ENCODE measurements at places on chromosomes 6 and 20.

DNA sequence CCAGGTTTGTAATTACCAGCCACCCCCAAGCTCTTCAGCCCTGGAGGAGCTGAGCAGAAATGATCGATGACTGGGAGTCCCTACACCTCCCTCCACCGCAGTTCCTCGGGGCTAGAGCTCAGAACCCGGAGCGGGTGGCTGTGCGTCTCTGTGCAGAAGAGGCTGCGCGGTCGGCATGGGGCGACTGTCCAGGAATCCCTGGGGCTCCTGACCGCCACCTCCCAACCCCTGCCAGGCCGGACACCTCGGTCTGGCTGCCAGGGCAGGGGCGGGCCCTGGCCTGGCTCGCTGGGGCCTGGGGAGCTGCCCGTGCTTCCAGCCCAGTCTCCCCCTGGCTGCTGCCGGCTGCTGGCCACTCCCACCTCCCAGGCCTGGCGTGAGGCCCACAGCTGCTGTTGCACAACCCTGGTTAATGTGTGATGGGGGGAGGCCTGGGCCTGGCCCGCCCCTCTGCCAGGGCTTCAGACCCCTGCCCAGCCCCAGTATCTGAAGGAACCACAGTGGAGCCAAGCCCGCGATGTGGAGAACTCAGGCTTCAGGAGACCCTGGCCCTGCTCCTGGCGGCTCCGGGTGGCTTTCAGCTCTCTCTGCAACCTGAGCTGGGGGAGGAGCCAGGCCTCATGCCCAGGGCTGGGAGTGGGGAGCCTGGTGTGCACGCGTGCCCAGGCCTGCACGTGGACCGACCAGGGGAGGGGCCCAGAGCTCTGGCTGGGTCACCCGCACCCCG, 1.2 kb downstream of the SLC2A4RG start:
- no peak for DNase-seq

- no peak for DNase-seq
Observed at GRCh38 chr6:33602180-33602579, 18.9 kb upstream of the ITPR3 start.

DNA sequence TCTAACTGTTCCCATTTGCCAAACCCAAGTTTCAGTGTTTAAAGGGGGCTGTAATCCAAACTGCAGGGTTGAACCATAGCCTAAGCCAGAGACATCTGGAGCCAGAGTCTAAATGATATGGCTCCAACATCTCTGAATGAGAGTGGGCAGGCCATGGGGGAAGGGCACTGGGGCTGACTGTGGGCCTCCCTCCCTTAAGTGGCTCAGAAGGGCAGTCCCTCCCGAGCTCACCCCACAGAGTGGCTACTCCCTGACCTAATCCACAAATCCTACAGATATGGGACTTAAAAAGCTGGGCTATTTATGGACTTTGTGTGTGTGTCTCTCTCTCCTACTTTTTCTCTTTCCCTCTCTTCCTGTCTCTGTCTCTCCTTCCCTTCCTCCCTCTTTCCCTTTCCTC, 35.8 kb upstream of the AAR2 start:
- DNase-seq, result no peak

GRCh38 chr6:116447496-116448011, 13.6 kb upstream of the CALHM6 start:
- no peak for DNase-seq

DNA sequence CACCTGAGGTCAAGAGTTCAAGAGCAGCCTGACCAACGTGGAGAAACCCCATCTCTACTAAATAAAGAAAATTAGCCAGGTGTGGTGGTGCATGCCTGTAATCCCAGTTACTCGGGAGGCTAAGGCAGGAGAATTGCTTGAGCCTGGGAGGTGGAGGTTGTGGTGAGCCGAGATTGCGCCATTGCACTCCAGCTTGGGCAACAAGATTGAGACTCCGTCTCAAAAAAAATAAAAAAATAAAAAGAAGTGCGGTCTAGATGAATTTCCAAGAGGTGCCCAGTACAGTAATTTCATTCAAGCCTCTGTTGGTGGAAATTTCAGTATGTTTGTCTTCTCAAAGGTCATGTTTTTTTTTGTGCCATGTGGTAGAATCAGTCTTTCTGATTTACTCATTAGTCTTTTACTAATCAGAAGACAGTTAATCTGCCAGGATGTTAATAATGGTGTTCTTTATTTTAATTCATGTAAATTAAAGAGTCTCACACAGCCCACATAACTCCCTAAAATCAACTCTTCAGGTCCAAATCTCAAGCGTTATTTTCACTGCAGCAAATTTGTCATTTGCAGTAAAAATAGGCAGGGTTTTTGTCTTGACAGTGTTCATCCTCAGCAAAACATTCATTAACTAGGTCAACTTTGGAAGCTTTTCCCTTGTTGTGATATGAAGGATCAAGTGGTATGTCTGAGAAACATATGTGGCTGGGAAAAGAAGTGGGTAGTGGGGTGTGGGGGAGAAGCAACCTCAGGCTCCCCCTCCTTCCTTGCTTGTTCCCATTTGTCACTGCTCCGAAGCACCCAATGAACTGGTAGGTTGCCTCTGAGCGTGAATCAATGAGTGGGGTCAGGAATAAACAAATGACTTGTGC, 13.3 kb downstream of the TP53INP2 start:
- DNase-seq, result no peak

GRCh38 chr20:41047975-41048305, 19.3 kb downstream of the TOP1 start:
- DNase-seq, result no peak

GRCh38 chr6:99330159-99330558, 19.3 kb downstream of the FAXC start:
- peak; percentile 24 for DNase-seq

- no peak for DNase-seq
Observed at GRCh38 chr6:157511682-157512381, 130.8 kb downstream of the ZDHHC14 start.

GRCh38 chr6:43492673-43493072, 15.3 kb downstream of the TJAP1 start:
- DNase-seq, result no peak

DNA sequence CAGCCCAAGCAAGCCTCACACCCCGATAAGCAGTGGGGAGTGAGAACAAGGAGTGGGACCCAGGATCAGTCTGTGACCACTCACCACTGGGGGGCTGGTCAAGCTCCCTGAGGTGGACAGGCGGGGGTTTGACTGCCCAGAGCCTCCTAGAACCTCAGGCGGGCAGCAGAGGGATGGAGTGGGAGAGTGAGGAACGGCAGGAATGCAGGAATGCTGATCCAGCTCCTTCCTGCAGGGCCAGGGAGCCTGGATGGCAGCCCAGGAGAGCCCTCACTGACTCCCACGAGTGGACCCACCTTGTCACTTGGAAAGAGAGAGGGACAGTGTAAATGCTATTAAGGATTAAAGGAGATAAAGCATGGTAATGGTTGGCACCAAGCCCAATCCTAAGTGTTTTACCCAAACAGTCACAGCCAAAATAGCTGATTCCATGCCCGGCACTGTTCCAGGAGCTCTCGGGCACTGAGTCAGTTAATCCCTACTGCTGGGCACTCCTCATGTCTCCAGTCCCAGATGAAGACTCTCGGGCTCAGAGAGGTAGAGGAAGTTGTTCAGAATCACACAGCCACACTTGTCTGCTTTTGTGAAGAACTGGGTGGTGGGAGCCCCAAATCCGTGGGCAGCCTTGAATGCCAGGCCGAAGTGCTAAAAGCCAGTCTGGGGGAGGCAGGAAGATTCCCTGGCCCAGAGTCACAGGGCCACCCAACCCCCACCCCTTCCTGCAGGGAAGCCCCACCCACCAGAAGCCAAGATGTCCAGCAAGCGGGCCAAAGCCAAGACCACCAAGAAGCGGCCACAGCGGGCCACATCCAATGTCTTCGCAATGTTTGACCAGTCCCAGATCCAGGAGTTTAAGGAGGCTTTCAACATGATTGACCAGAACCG, 3.1 kb downstream of the MYL9 start:
- DNase-seq, result no peak

DNA sequence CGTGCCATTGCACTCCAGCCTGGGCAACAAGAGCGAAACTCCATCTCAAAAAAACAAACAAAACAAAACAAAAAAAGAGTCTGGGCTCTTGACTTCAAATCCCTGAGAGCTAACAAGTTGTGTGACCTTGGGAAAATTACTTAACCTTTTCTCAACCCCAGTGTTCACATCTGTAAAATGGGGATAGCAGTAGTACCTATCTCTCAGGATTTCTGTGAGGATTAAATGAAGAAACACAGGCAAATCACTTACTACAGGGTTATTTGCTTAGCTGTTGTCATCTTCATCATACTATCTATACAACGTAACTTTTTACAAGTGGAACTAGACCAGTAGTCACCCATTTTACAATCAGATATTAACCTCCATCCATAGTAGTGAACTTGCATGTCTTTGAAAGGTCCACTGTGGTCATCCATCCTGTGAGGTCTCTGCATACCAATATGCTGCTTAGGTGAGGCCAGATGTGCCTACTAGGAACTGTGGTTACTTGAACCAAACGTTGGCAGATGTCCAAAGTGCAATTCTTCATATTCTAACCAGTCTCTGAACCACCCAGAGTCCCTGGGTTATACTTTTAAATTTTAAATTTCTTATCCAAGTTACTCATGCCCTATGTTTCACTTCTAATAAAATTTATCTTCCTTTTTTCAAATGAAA, 128.9 kb upstream of the BEND3 start:
- no peak for DNase-seq

GRCh38 chr6:44499609-44500008, 112.1 kb downstream of the CDC5L start:
- no peak for DNase-seq

GRCh38 chr6:50549026-50549425, 164.3 kb upstream of the TFAP2D start:
- no peak for DNase-seq

GRCh38 chr20:2763186-2763585, 37.2 kb downstream of the CPXM1 start:
- no peak for DNase-seq

- DNase-seq, result no peak
Observed at GRCh38 chr6:136426627-136427377, 123.4 kb downstream of the MAP7 start.

GRCh38 chr6:107340881-107341280, 118.5 kb downstream of the PDSS2 start:
- DNase-seq, result no peak

- no peak for DNase-seq
Observed at GRCh38 chr6:39214120-39214813, 15.0 kb downstream of the KCNK5 start.

DNA sequence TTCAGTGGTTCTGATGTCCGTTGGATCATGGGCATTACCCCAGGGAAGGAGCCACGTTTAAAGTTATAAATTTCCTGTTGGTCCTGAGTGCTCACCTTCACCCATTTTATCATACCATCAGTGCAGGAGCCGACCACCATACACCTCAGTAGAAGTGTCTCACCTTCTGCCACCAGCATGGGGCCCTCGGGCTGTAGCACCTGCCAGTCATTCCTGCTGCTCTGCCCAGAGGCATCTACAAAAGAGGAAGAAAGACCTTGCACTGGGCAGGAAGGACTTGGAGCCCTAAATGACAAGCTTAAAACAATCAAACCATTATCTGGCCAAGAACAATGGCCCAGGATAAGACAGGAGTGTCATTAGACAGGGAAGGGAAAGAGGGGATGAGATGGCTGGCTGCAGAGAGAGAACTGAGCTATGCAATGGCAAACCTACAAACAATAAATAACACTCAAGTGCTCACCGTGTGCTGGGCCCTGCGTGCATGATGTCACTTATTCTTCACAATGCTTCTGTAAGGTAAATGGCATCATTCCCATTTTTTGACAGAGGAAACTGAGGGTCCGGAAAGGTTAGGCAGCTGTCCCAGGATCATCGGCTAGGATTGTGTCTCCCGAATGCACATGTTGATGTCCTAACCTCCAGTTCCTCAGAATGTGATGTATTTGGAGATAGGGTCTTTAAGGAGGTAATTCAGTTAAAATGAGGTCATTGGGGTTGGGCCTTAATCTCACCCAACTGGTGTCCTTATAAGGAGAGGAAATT, 11.2 kb downstream of the SIRPB2 start:
- no peak for DNase-seq

DNA sequence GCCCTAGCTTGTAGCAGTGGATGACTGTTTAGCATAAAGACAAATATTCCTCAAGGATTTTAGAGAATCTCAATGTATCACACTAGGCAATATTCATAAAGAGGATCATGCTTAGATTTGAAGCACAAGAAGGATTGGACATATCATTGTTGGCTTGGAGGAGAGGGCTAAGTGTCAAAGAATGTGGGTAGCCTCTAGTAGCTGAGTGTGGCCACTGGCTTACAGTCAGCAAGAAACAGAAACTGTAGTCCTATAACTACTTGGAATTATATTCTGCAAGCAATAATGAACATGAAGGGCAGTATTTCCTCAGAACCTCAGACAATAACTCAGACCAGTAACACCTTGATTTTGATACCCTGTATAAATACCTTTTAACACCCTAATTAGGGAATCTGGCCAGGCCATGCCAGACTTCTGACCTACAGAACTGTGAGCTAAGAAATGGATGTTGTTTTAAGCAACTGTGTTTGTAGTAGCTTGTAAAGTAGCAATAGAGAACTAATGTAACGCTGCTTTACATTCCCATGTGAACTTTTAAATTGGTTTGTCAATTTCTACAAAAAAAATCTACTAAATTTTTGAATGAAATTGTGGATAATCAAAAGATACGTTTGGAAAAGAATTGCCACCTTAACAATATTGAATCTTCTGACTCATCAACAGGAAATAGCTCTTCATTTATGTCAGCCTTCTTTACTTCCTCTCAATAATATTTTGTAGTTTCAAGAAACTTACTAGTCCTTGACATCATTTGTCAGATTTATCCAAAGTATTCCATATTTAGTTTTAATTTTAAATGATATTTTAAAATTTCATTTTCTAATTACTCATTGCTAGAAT, 65.2 kb upstream of the RSPO3 start:
- no peak for DNase-seq

GRCh38 chr20:53975761-53976160, 94.6 kb downstream of the BCAS1 start:
- DNase-seq, result no peak

- no peak for DNase-seq
Observed at GRCh38 chr6:25965058-25965457, 2.5 kb downstream of the TRIM38 start.

- no peak for DNase-seq
Observed at GRCh38 chr20:19660808-19661378, 97.2 kb upstream of the RIN2 start.

DNA sequence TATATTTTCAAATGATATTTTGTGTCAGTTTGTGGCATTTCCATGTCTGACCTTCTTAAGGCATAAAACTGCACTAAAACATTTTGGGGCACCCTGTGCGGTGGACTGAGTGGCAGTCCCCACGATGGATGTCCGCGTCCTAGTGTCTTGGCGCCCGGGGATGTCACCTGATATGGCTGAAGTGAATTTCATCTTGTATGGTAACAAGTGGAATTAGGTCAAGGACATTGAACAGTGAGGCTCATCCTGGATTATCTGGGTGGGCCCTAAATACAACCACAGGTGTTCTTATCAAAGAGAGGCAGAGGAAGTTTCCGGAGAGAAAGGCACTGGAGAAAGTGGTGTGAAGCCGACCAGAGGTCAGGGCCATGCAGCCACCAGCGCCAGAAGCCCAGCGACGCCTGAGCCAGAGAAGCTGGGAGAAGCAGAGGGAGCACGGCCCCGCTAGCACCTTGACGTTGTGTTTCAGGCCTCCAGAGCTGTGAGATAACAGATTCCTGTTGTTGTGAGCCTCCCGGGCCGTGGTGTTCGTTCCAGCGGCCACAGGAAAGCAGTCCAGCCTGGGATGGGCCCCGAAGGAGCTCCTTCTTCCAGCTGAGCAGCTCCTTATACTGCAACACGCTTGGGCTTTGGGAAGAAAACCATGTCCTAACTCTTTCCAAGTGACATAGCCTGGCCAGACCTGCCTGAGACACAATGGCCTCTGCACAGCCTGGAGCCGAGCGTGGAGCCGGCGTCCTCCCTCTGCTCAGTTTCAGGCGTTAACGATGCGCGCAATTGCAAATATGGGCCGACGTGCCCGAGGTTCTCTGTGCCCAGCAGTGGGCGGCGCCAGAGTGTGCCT, 22.5 kb downstream of the THBS2 start:
- DNase-seq, result no peak
